ENCODE measurements at places on chromosomes 2 and 18.

DNA sequence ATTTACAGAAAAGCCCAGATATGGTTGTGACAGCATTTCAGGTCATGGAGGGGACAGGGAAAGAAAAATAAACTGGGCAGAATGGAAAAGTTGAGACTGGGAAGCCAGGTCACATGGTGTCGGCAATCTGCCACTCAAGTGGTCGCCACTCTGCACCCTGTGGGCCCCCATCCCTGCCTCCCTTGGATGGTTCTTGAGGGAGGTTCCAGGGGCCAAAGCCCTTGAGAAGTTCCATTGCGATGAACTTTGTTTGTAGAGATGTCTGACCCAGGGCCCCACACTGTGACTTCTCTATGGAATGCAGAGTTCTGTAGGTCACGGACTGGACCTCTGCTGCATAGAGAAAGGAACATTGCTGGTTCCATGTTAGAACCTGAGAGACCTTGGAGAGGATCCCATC, 105.7 kb upstream of the SLC14A2 start:
- no peak for DNase-seq

DNA sequence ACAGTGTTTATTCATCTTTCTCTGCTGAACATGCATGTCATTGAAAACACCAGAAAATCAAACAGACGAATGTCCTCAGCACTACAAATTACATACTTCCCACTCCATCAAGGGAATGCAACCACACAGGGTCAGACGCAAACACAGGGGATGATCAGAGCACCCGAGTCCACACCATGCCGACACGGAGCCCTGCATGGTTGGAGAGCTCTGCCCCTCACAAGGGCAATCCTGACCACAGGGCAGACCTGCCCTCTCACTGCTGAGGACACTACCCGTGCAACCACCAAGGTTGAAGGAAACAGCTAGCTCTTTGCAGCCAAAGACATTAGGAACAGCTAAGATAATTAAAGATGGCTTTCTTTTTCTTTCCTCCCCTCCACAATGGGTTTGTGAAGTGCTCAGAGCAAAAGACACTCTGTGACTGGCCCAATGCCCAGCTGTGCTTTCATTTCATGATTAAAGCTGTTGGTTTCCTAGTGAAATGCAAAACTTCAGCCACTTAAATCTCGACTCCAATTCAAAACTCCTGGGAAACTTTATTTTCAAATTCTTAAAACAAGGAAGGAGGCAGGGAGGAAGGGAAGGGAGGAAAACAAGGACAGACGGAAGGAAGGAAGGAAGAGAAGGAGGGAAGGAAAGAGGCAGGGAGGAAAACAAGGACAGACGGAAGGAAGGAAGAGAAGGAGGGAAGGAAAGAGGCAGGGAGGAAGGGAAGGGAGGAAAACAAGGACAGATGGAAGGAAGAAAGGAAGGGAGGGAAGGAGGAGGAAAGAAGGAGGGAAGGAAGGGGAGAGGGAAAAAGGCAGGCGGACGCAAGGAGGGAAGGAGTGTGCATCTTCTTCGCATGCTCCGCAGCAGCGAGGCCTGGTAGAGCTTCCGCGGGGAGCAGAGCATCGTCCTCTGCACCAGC, 65.8 kb downstream of the NDUFA10 start:
- DNase-seq = no peak

- DNase-seq = no peak
Observed at GRCh38 chr18:10252952-10253705, 201.3 kb upstream of the APCDD1 start.

GRCh38 chr2:213353419-213353818, 69.2 kb downstream of the SPAG16 start:
- DNase-seq = no peak

GRCh38 chr2:120472891-120473309, 127.0 kb downstream of the INHBB start:
- no peak for DNase-seq

DNA sequence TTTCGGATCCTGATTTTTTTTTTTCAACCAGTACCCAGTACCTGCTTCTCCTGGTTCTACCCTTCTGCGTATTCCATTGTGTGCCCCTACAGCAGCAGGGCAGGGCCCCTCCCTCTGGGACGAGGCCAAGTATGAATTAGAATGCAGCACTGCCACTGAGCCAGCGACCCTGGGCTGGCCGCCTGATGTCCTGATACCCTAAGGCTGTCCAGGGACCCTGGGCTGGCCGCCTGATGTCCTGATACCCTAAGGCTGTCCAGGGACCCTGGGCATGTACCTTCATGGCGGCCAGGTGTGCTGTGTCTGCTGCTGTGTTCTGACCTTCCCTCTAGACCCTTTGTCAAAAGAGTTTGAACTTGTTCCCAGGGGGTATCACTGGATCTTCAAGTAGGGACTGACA, 42.9 kb downstream of the CABLES1 start:
- DNase-seq = no peak

DNA sequence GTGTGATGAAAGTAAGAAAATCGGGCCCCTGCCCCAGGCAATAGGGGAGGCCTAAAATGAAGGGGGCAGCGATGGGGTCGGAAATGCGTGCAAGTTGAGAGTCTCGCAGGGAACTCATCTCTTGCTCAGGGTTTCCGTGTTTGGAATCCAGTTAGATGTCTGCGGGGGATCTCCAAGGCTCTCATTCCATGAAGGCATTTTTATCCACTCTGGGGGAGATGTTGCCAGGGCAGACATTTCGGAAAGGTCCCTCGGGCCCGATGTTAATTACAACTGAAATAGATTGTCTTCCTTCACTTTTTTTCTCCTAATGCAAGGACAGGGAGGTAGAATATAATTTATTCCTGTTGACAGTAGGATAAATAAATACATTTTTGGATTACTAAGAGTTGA, 12.8 kb upstream of the SKOR2 start:
- no peak for DNase-seq
